ENCODE measurements at places on chromosomes 13 and 19. TPM values are rescaled to one million over a fixed set of nuclear protein-coding genes. Genes with fewer than 3 reads are reported as not detected.

DNA sequence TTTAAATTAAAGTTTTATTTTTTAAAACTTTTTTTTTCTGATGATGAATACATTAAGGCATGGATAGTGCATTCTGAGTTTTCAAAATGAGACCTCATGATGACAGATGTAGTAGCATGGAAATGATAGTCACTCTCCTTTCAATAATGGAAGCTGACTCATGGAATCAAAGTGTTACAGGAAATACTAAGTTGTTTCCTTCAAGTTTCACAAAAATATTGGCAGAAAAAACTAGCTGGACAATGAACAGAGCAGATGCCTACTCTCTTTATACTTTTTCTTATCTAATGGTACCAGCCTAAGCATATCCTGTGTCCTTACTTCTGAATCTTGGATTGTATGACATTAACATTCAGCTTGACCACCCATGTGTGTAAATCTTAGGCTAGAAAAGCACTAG lies 1337.3 kb downstream of the PCDH9 start:
- no peak overlapping the region for H3K27ac ChIP-seq
- no peaks in the 10 kb centered on the region for H3K27me3 ChIP-seq
- no peak overlapping the region for H3K4me3 ChIP-seq
- H3K4me1 ChIP-seq: no peaks in the 10 kb centered on the region

DNA sequence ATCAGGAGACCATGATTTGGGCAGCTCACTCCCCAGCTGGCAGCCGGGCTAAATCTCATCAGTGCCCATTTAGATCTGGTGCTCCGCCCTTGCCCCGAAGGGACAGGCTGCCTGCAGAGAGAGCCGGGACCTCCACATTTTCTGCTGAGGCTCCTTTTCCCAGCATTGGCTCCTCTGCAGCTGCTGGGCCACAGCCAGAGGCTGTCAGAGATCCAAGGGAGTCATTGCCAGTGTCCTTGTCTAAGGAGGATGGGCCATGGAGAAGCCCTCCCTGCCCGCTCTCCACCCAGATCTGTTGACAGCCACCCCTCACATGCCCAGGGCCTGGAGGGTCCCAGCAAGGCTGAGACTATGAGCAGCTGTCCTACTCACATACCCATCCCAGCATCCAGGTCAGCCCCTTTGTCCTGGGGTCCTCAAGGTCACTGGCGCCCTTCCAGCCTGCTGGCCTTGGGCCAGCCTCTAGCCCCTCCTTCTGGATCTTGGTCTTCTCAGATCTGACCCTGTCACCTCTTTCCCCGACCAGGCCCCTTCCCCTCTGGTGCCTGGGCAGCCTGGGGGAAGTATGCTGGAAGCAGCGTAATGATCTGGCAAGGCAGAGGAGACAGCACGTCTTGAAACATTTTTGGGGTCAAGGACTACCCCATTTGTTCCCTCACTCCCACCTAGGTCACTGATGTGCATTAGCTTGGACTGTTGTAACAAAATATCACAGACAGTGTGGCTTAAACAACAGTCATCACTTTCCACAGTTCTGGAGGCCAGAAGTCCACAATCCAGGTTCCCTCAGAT lies 7.9 kb downstream of the PIN1 start:
- H3K36me3 ChIP-seq: peaks cover 92% of the 10 kb centered on the region
- H3K4me1 ChIP-seq: peaks cover 19% of the 10 kb centered on the region
- no peaks in the 10 kb centered on the region for H3K27me3 ChIP-seq

- H3K4me1 ChIP-seq: no peaks in the 10 kb centered on the region
- no peaks in the 10 kb centered on the region for H3K36me3 ChIP-seq
- no peaks in the 10 kb centered on the region for H3K27me3 ChIP-seq
- no peak overlapping the region for H3K27ac ChIP-seq
- H3K4me3 ChIP-seq: no peak overlapping the region
- DNase-seq: no peak
Measured at GRCh38 chr19:15595069-15595468, 19.9 kb upstream of the CYP4F8 start.

DNA sequence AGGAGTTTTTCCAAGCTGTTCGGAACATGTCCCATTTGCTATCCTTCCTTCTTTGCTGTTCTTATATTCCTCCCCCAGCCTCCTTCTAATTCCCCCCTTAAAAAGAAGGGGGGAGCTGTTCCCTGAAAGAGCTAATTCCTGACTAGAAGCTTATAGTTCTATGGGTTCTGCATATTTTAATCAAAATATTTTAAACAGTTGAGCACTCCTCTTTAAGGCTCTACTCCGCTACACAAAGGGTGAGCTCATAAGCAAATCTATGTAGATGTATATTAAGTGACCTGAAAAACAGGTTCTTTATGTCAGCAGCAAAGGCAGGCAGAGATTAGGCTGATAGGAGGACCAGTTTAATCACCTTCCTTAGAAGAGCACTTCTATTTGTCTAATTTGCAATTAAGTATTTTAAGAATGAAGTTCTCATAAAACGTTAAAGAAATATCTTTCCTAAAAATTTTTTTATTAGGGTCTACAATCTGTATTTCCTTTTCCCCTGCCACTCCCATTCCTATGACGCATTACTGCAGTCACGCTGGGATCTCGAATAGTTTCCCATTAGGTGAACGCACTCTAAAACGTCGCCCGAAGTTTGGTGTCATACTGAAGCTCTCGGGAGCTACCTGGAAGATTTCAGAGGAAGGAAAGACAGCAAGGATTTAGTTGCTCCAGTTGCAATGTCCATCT lies 5.2 kb downstream of the EFNB2 start:
- peak overlapping the region; percentile 28 for H3K4me3 ChIP-seq
- H3K27ac ChIP-seq: peak overlapping the region; percentile 81
- DNase-seq: no peak
- H3K36me3 ChIP-seq: no peaks in the 10 kb centered on the region
- peaks cover 18% of the 10 kb centered on the region for H3K4me1 ChIP-seq

- H3K27me3 ChIP-seq: no peaks in the 10 kb centered on the region
- H3K27ac ChIP-seq: no peak overlapping the region
- peaks cover 28% of the 10 kb centered on the region for H3K36me3 ChIP-seq
Measured at GRCh38 chr19:5973376-5973775, 4.6 kb downstream of the RANBP3 start.

The DAND5 gene
- total RNA-seq: 0.28 TPM

- no peaks in the 10 kb centered on the region for H3K27me3 ChIP-seq
- no peak overlapping the region for H3K27ac ChIP-seq
- H3K36me3 ChIP-seq: peaks cover 41% of the 10 kb centered on the region
- H3K4me1 ChIP-seq: peaks cover 11% of the 10 kb centered on the region
- no peak for DNase-seq
Measured at GRCh38 chr19:53873773-53874605, 6.3 kb downstream of the MYADM start.

- peaks cover 4% of the 10 kb centered on the region for H3K4me1 ChIP-seq
- H3K4me3 ChIP-seq: no peak overlapping the region
- peak overlapping the region; percentile 29 for H3K27ac ChIP-seq
- no peaks in the 10 kb centered on the region for H3K36me3 ChIP-seq
Measured at GRCh38 chr13:36074659-36075058, 56.5 kb downstream of the DCLK1 start.

DNA sequence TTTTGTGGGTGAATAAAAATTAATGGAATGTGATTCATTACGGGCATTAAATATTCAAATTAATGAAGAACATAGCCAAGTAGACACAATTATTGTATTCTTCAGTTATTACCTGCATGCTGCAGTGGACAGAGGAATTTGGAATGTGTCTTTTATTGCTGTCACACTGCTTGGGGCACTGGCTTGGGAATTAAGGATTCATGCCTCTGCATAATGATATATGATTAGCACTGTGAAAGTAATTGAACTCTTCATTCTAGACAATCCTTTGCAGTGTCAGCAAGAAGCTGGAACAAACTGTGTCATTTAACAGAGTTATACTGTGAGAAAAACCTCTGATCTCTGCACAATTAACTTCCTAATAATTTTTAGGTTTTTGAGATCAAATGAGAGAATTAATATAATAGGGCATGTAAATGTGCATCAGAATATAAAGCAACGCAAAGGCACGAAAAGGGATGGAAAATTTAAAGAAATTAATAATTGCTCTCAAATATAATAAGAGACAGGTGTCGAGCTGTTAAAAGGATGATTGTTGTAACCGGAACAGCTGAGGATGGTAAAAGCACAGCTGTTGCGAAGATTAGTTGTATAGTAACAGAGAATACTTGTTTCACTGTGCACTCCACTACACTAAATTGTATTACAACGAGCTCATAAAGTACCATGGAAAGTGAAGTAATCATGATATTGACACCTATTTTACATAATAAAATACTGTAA lies 235.1 kb upstream of the MIR17HG start:
- H3K4me1 ChIP-seq: no peaks in the 10 kb centered on the region
- no peaks in the 10 kb centered on the region for H3K36me3 ChIP-seq

- H3K27ac ChIP-seq: no peak overlapping the region
- no peaks in the 10 kb centered on the region for H3K27me3 ChIP-seq
- no peak overlapping the region for H3K4me3 ChIP-seq
Measured at GRCh38 chr19:38742906-38743305, 1.4 kb downstream of the CAPN12 start.

DNA sequence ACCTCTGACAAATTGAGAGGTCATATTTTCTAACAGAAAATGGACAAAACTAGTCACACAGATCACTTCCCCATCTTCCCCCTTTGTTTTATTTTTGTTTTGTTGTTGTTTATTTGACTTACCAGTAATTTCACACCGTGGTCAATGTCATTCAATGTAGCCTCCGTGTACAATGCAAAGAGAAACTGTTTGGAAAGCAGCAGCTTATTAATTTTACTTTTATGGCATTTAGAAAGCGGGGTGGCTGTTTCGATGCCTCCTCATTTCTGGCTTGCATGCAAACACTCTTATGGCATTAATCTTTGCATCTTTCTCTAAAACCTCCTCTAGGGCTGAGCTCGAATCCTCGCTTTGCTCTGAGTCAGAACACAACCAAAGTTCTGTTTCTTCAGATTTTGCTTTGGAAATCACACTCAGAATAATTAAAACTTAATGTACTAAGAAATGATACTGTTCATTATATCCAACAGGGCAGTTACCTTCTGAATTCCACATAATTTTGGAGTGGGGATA lies 77.0 kb downstream of the ZNF536 start:
- peaks cover 17% of the 10 kb centered on the region for H3K36me3 ChIP-seq
- H3K4me1 ChIP-seq: peaks cover 40% of the 10 kb centered on the region
- DNase-seq: no peak
- peak overlapping the region; percentile 83 for H3K27ac ChIP-seq
- no peaks in the 10 kb centered on the region for H3K27me3 ChIP-seq
- H3K4me3 ChIP-seq: no peak overlapping the region

- no peaks in the 10 kb centered on the region for H3K4me1 ChIP-seq
- no peak overlapping the region for H3K27ac ChIP-seq
- no peak overlapping the region for H3K4me3 ChIP-seq
- no peak for DNase-seq
- H3K27me3 ChIP-seq: no peaks in the 10 kb centered on the region
- peaks cover 87% of the 10 kb centered on the region for H3K36me3 ChIP-seq
Measured at GRCh38 chr19:10809651-10810285, 26.2 kb downstream of the TMED1 start.

DNA sequence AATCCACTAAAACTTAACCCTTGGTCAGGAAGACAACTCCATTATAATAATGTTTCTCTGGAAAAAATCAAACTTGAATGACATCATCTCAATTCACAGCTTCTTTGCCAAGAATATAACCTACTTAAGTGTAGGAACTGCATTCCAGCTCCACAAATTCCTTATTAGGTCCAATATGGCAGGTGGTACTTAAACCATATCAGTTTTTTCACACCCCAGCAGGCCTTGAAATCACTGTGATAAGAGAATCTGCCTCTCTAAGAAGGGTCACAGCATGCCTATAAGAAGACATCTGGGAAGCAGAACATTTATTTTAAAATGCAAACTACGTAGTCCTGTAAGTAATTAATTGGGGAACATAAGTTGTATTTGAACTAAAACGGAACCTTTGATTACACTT lies 687.8 kb downstream of the DIAPH3 start:
- no peak overlapping the region for H3K27ac ChIP-seq
- H3K27me3 ChIP-seq: no peaks in the 10 kb centered on the region
- no peak overlapping the region for H3K4me3 ChIP-seq
- DNase-seq: no peak
- no peaks in the 10 kb centered on the region for H3K36me3 ChIP-seq
- no peaks in the 10 kb centered on the region for H3K4me1 ChIP-seq

DNA sequence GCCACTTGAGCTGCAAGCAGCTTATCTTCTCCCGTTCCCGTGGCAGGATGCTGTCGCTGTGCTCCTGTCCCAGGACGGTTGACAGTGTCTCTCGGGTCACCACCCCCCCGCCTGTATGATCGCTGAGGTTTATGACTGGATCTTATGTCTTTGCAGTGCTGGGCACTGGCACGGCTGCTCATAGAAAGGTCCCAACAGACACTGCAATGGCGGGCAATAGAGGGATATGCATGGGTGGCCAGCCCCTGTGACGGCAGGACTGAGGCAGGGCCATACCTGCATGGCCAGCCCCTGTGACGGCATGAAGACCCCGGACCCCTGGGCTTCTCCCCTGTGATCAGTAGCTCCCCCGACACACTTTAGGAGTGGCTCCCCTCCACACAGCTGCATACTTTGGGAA lies 307.2 kb downstream of the TEX29 start:
- H3K4me1 ChIP-seq: peaks cover 28% of the 10 kb centered on the region
- no peak overlapping the region for H3K27ac ChIP-seq
- DNase-seq: no peak
- no peaks in the 10 kb centered on the region for H3K36me3 ChIP-seq
- peaks cover 4% of the 10 kb centered on the region for H3K27me3 ChIP-seq
- H3K4me3 ChIP-seq: no peak overlapping the region

DNA sequence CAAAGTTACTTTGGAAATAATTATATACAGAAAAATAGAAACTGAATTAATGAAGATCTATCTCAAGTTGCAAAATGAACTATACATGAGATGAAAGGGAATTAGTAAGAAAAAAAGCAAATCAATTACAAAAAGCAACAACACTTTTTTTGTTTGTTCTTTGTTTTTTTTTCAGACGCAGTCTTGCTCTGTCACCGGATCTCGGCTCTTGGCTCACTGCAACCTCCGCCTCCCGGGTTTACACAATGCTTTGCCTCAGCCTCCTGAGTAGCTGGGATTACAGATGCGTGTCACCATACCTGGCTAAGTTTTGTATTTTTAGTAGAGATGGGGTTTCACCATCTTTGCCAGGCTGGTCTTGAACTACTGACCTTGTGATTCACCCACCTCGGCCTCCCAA lies 2.2 kb downstream of the ZNF415 start:
- H3K36me3 ChIP-seq: peaks cover 2% of the 10 kb centered on the region
- no peak overlapping the region for H3K4me3 ChIP-seq
- DNase-seq: no peak
- H3K4me1 ChIP-seq: peaks cover 12% of the 10 kb centered on the region
- no peaks in the 10 kb centered on the region for H3K27me3 ChIP-seq

- peaks cover 10% of the 10 kb centered on the region for H3K4me1 ChIP-seq
- no peak for DNase-seq
- H3K4me3 ChIP-seq: no peak overlapping the region
- H3K27ac ChIP-seq: no peak overlapping the region
Measured at GRCh38 chr13:111371720-111372119, 51.3 kb downstream of the TEX29 start.

DNA sequence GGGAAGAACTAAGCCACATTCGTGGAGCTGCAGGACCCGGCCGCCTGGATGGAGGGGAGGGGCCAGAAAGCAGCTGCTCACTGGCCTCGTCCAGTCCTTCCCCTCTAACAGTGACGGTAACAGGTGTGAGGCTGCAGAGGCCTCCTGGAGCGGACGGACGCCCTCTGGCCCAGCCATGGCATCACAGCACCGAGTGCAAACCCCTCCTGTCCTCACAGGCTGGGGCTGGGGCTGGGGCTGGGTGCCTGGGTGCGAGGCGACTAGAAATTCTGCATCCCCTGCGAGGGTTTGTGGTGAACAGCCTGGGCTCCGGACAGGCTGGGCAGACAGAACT lies 3.6 kb downstream of the MICOS13 start:
- H3K36me3 ChIP-seq: peaks cover 54% of the 10 kb centered on the region
- H3K27ac ChIP-seq: no peak overlapping the region
- no peak overlapping the region for H3K4me3 ChIP-seq
- no peaks in the 10 kb centered on the region for H3K27me3 ChIP-seq

The ZNF579 gene
- total RNA-seq: 9.9 TPM

GRCh38 chr13:95955719-95956118 lies 97.5 kb downstream of the UGGT2 start:
- no peak overlapping the region for H3K4me3 ChIP-seq
- no peak overlapping the region for H3K27ac ChIP-seq

Data from spinal cord (tissue), 10 donors.